ENCODE measurements at places on chromosomes 6 and 20.

- no peak for DNase-seq
Measured at GRCh38 chr6:99589290-99589672, 17.4 kb upstream of the PRDM13 start.

DNA sequence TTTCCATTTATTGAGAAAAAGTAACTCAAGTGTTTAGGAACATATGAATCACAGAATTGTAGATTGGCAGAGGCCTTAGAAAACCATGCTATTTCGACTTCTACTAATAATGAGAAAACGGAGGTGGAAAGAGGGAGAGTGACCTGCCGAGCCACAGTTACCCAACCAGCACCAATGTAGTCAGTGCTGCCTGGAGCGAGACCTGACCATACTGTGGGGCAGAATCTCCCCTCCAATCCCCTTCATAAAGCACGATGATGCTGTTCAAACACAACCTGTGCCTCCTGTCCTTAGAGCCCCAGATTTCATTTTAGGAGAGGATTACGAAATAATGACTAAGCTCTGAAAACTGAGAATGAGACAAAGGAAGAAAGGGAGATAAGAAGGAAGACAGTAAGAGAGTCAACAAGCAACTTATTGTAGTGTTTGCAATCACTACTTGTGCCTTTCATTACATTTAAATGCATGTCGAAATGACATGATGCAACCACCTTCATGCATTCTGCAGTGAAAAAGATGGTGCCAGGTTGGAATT, 70.6 kb downstream of the ATXN1 start:
- DNase-seq = no peak

DNA sequence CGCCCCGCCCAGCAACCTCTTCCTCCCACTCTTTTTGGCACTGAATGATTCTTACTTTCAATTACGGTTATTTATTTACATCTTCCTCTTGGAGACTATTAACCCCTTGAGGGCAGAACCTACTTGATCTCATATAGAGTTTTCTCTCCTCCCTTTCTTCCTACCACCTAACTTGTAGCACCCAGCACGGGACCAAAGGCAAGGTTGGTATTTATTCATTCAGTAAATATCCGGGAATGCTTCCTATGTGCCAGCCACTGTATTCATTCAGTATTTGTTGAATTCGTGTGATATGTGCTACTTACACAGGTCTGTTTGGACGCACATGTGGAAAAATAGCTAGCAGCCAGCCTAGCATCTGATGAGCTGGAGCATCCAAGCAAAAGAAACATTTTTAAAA, 1.3 kb upstream of the CNKSR3 start:
- no peak for DNase-seq

DNA sequence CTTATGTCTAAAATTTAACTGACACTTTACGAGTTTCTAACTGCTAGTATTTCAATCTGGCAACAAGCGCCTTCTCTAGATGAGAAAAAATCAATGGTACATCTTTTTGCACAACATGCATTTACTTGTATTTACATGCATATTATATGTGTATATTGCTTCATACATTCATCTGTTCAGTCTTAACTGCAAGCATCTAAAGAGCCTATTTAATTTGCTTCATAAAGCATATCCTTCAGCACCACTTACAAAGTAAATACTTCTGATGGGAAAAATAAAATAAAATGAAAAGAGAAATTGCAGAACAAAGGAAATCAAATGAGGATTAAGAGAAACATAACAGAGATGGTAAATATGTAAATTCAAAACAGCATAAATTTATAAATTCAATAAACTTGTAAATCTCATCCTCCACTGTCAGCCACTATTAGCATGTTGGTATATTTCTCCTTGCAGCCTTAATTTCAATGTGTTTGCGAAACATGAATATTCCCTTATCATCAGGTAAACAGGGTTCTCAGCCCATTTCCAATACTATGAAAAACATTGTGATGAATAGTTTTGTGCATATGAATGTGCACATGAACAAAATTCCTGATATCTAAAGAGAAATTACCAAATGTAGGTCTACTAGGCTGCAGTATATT, 332.5 kb upstream of the RUNX2 start:
- DNase-seq = no peak

GRCh38 chr6:90463359-90463758, 123.5 kb downstream of the MAP3K7 start:
- no peak for DNase-seq

Data from astrocyte of the cerebellum (primary cell).